ENCODE measurements at places on chromosomes 1 and 21. TPM values are rescaled to one million over a fixed set of nuclear protein-coding genes. Genes with fewer than 3 reads are reported as not detected.
A peak's percentile ranks its signal among the peaks of the same experiment; 100 is the strongest.

DNA sequence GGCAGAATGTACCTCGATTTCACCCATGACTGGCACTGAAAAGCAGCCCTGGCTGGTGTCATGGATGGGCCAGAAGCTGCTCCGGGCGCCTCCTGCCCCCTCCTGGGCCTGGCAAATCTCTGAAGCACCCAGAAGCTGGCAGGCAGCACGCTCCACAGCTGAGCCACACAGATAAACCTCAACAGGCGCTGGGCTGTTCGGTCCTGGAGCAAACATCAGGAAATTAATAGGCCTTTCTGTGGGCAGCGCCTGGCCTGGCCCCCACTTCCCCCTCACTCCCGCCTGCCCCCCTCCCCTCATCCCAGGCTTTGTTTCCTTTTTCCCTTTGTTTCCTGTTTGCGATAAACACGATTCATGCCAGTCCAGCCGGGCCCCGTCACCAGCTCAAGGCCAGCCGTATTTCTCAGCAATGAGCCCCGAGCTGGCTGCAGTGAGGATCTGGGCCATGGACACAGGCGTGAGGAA, 20.1 kb upstream of the DISP3 start:
- H3K4me3 ChIP-seq, result no peak overlapping the region
- DNase-seq, result no peak
- H3K27me3 ChIP-seq, result no peaks in the 10 kb centered on the region
- H3K27ac ChIP-seq, result peak overlapping the region; percentile 60

DNA sequence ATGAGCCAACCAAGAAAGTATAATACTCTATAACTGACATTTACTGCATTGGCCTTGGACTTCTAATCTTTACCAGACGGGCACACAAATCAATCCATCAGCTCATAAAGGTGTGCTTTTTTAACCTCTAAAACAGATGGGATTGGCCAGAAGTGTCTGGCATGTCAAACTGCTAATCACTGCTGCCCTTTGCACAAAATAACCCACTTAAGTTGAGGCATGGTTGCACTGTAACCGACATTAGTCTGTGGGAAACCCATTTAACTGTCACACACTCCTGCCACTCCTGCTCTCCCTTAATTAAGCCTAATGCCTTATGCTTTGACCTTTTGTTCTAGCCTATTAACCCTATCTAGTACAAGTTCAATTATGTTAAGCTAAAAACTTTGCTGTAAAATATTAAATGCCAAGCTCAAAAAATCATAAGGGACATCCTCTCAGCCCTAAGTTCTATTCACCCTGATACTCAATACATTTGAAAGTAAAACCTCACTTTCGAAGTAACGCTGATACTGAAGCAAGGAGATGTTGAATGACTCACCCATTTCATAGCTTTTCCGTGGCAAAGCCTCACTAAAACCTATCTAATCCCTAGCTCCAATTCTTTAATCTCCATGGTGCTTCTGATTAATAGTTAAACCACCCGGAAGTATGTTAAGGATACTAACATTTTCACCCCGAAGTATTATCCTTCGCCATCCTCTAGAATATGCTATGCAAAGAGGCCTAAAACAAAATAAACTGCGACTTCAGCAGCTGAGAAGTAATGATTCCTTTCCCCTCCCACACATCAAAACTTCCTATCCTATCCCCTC, 12.9 kb downstream of the NRIP1 start:
- H3K4me3 ChIP-seq, result peak overlapping the region; percentile 10
- no peaks in the 10 kb centered on the region for H3K36me3 ChIP-seq
- DNase-seq, result no peak
- H3K27me3 ChIP-seq, result no peaks in the 10 kb centered on the region
- no peak overlapping the region for H3K27ac ChIP-seq

DNA sequence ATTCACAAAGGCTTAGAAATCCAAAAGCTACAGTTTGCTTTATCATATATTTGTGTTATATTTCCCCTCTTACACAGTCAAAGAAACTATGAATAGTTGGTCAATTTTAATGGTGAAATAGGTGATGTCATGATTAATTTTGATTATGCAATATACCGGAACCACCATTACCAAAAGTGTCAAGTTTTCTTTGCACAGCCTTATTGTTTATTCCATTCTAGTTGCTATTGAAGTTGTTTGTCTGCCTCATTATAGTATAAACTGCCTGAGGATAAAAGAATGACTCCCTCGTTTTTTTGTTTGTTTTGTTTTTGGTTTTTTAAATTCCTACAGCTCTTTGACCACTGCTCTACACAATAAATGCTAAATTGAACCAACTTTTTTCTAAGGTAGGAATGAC, 690.6 kb upstream of the ZP4 start:
- no peaks in the 10 kb centered on the region for H3K36me3 ChIP-seq
- H3K27me3 ChIP-seq, result no peaks in the 10 kb centered on the region
- H3K4me1 ChIP-seq, result no peaks in the 10 kb centered on the region
- no peak overlapping the region for H3K27ac ChIP-seq
- DNase-seq, result no peak

DNA sequence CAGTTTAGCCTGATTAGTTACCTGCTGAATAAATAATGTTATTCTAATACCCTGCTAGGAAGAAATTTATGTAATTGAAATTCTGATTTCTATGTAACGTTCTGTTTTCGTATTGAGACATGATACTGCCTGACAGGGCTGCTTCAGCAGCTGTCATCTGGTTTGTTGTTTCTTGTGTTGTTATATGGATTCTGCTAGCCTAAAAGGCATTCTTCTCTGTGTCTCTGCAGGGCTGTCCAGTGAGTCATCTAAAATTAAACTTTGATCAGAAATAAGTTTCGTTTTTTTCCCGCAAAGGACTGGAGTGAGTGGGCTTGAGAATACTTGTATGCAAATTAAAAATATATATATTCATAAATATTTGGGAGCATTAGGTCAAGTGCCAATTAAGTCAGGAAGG, 93.0 kb downstream of the DYRK1A start:
- H3K36me3 ChIP-seq, result peaks cover 10% of the 10 kb centered on the region
- H3K27ac ChIP-seq, result no peak overlapping the region
- no peak overlapping the region for H3K4me3 ChIP-seq
- H3K27me3 ChIP-seq, result no peaks in the 10 kb centered on the region

- no peaks in the 10 kb centered on the region for H3K27me3 ChIP-seq
- H3K27ac ChIP-seq, result no peak overlapping the region
- no peak for DNase-seq
- peaks cover 13% of the 10 kb centered on the region for H3K36me3 ChIP-seq
Observed at GRCh38 chr1:42282867-42283583, 52.0 kb downstream of the FOXJ3 start.

Gene KRTAP11-1
- not detected for total RNA-seq

Gene LMOD1
- 0.60 TPM for total RNA-seq

Gene CA6
- total RNA-seq, result not detected

Gene TAL1
- 0.04 TPM for total RNA-seq

Measured in endodermal cell (in vitro differentiated cells).